ENCODE measurements at places on chromosomes 13 and 19. TPM values are rescaled to one million over a fixed set of nuclear protein-coding genes. Genes with fewer than 3 reads are reported as not detected.

Gene FUT2
- 0.79 TPM for total RNA-seq

Gene NAT14
- total RNA-seq: 7.1 TPM

Gene JOSD2
- 10.5 TPM for total RNA-seq

Gene PIAS4
- total RNA-seq: 20.2 TPM

Gene FLT3LG
- 3.4 TPM for total RNA-seq

Gene TEKTIP1
- not detected for total RNA-seq

Gene URAD
- total RNA-seq: not detected

Gene KCNN4
- 4.3 TPM for total RNA-seq

Gene RPL28
- total RNA-seq: 141 TPM

Gene BBC3
- 1.3 TPM for total RNA-seq

Gene KRTDAP
- total RNA-seq: not detected

GRCh38 chr19:19403373-19403901 lies 2.0 kb upstream of the GATAD2A start:
- no peak for DNase-seq

GRCh38 chr19:12695096-12695495 lies 1.3 kb downstream of the FBXW9 start:
- no peak for DNase-seq

- DNase-seq: no peak
Observed at GRCh38 chr13:40662866-40663265, 3.6 kb downstream of the FOXO1 start.

GRCh38 chr13:103391936-103392335 lies 325.7 kb upstream of the SLC10A2 start:
- DNase-seq: no peak

DNA sequence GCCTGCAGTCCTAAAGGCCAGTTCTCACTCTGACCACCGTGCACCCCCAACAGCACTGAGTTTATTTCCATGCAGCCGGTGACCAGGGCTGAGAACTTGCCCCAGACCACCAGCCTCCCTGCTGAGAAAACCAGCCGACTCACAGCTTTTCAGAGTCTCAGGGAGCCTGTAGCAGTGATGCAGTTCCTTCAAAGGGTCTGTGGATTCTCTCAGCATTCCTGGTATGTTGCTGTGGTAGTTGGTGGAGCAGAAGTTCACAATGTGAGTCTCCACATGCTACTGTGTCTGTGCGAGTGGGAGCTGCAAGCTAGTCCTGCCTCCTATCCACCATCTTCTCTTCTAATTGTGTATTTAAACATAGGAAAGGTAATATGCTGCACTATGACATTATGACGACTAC lies 254.9 kb upstream of the KLF12 start:
- DNase-seq: no peak

- no peak for DNase-seq
Observed at GRCh38 chr19:2724148-2724557, 3.0 kb upstream of the DIRAS1 start.
